SW480 (cell line): ENCODE measurements at places on chromosomes 7 and 10.
A peak's percentile ranks its signal among the peaks of the same experiment; 100 is the strongest.

- DNase-seq: no peak
Observed at GRCh38 chr10:105356626-105357025, 715.5 kb downstream of the SORCS3 start.

DNA sequence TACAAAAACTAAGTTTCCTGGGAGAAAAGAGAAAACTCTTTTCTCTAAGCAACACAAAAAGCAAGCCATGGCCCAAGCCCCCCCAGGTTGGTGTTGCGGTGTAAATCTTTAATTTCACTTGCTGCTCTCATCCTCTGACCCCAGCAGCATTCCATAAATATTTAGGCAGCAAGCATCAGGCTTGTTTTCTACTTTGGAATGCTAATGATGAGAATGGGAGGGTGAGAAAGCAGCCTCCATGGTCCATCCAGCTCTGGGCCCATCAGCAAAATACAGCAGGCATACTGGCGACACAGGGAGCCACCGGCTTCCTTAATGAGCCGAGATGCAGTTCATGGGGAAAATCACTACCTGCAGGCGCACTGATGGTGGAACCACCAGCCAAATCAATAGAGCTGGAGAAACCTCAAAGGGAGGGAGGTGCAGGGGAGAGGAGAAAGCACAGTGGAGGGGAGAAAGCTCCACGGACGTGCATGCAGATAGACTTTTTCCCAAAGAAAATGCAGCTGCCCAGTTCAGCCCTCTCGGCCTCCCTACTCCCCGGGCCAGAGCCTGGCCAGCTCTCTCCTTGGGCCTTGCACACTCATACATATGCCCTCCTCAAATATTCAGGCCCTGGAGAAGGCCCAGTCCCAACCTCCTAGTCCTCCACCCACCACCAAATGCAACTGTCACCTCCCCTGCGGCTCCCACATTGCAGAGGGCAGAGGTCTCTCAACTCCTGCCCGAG, 131.9 kb downstream of the GRID1 start:
- no peak for DNase-seq

DNA sequence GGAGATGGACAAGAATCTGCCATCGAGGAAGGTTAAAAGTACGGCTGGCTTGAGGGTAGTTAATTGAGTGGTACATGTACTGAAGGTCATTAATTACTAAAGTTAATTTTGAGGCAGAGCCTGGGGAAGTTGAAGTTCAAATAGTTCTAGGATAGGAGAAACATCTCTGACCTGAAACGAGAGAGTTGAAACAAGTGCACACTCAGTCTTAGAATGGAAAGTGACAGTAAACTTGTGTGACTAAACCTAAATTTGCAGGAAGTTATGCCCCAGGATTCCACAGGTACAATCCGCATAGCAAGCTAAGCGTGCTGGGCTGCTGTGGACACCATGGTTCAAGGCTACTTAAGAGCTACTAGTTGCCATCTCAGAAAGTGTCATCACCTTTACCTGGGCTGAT, 209.9 kb downstream of the CHCHD3 start:
- DNase-seq: no peak

DNA sequence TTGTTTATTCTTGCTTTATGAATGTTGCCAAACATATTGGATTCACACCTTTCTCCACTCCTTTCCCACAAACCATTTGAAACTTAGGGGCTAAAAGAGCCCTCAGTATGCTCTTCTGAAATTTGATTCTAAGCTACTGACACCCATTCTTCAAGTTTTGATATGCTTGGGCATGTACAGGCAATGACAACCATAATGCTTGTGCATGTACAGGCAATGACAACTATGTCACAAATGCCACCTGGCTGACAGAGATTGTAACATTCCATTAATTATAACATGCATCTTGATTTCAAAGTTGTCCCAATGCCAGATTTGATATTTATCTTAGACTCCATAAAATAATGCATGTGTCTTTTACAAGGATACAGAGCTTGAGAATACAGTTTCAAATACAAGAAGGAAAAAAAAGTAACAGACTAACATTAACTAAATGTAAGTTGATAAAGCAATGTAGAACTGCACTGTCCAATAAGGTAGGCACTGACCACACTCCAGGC, 17.5 kb upstream of the CDK1 start:
- DNase-seq: no peak

DNA sequence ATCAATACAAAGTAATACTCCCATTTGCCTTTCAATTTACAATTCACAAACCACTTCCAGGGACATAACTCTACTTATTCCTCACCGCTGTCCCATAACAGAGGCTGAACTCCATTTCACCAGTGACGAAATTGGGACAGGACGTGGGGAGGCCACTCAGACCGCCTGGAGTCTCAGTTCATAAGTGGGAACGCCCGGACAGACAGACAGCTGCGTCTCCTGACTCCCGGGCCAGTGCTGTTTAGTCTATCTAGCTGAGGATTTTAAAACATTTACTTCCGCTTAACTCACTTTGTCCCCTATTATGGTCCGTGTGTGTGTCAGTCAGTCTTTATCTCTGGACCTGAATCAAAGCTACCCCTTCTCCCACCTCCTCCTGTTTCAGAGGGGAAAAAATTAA, 67.4 kb upstream of the ZNF438 start:
- no peak for DNase-seq

- DNase-seq: peak; percentile 41
Observed at GRCh38 chr10:132563485-132564248, 26.1 kb downstream of the INPP5A start.

- DNase-seq: no peak
Observed at GRCh38 chr7:99666013-99666395, 13.8 kb downstream of the CYP3A5 start.

GRCh38 chr10:71598621-71599055, 120.9 kb downstream of the C10orf105 start:
- DNase-seq: no peak

- DNase-seq: peak; percentile 87
Observed at GRCh38 chr7:36661135-36661840, 63.0 kb downstream of the AOAH start.

GRCh38 chr7:151625606-151626005, 105.9 kb upstream of the RHEB start:
- no peak for DNase-seq

DNA sequence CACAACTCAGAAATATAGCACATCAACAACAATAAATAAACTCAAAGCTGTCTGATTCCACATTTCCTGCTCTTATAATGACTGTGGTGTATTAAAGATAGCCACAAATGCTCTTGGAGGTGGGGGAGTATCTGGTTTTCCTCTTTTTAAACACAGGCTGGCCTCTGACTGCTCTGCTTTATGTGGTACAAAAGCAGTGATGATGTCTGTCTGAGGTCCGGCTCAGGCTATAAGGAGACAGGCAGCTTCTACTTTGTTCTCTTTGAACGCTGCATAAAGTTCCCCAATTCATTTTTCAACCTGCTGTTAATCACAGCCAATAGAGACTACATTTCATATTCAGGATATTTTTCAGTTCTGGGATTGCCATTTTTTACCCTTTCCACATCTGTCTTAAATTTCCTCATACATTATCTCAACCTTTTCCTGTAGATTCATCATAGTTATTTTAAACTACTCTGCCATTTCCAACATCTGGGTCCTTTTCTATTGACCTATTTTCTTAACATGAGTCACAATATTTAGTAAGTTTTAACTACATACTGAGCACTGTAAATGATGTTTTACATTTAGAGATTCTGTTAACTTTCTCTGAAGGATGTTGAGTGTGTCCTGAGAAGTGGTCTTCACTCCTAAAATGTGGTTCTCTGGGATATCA, 64.9 kb downstream of the CRPPA start:
- no peak for DNase-seq

DNA sequence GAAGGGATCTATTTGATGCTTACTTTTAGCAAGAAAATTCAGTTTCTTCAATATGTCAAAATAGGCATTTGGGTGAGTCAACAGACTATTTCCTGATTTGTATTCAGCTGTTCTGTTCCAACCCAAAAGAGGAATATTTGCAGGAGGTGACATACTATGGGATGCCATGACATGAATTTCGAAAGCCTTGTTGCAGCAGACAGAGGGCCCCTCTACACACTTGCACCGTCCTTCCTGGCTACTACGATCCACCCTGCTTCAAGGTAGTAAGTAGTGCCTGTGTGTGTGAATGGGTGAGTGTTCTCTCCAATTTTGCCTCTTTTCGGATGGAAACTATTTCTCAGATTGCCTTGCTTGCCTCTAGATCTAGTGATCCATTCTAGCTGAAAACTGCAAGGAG, 413.0 kb upstream of the ADARB2 start:
- no peak for DNase-seq

DNA sequence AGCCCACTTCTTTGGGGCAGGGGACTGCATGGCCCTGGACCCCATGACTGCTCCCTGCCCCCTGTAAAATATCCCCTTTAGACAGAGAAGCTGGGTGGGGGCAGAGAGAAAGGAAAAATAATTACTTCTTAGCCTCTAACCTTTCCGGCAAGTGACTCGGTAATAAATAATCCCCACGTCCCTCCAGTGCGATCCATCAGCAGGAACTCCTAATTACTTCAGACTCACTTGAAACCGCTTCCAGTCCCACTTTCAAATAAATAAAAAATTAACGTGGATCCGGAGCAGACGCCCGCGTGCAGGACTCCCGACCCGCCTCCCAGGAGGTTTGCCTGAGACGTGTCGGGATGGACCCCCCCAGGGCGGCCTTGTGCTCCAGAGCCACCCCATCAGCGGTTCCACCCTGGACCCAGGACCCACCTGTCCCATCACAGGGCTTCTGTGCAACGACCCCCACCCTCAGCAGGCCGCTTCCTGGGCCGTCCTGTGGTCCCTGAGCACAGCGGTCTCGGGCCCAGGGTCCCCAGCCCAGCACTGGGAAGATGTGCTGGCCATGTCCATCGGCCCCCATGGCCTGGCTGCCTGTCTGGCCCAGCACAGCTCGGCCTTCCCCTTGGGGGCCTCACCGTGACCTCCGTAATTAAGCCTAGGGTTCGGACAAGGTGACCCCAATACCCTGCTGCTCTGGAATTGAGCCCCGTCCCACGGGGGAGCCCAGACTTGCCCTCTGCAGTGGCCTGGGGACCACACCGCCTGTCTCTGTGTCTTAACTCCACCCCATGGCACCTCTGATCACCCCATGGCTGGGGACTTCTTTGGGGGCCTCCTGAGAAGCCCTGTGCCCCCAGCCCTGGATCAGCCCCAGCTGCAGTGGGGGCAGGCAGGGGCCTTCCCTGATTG, 108.0 kb downstream of the UNCX start:
- DNase-seq: no peak

- DNase-seq: no peak
Observed at GRCh38 chr10:73894245-73894971, 16.5 kb upstream of the PLAU start.

GRCh38 chr10:85149766-85150165, 821.4 kb downstream of the CCSER2 start:
- DNase-seq: no peak

DNA sequence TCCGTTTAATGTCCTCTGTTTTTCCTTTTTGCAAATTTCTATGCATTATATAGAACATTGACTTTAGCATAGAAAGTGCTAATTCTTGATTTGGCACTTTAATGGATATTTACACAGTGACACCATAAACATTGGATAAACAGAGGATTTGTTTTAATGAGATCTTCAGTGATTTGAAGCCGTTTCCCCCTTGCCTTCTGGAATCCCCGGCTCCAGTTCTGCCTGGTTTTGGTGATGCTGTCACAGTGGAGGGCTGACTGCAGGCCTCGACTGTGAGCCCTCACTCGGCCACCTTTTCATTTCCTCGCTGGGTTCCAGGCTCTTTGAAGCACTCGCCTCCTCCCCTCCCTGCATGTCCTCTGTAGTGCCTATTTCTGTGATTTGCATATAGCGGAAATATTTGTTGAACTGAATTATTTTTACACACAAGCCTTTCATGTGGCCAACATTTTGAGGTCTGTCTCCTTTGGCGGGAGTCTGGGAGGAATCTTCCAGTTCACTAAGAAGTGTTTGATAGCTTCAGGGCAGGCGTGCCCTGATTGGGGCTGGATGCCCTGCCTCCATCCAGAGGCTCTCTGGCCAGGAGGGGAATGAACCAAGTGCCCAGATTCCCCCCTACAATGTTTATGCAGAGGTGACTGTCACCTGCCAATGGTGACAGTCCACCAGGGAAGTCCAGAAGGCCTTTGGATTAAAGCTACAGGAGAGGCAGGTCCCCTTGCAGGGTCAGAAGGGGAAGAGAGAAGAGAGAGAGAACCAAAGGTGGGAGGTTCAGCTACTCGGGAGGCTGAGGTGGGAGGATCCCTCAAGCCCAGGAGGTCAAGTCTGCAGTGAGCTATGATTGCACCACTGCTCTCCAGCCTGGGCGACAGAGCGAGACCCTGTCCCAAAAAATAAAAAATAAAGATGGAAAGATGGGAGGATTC, 67.5 kb downstream of the CUX1 start:
- peak; percentile 98 for DNase-seq

- no peak for DNase-seq
Observed at GRCh38 chr7:49297958-49298357, 373.6 kb downstream of the CDC14C start.

DNA sequence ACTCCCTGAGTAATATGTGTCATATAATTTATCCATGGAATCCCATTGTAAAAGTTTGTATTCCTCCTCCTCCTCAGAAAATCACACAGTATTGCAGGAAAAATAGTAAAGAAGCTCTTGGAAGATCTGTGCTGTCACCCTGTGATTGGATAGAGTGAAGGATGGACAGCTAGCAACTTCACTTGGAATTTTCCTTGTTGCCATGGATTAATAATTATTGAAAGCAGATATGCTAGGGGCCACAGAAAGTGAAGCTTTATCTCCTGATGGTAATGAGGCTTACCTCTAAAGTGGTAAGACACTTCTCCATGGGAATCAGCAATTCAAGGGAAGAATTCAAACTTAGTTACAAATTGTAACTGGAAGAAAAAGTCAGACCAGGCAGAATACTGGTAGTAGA, 48.8 kb downstream of the PHYHIPL start:
- no peak for DNase-seq

GRCh38 chr7:30429156-30429530, 49.4 kb downstream of the NOD1 start:
- no peak for DNase-seq
